ENCODE measurements at places on chromosomes 5 and 9.

GRCh38 chr9:136726118-136726517, 13.7 kb downstream of the DIPK1B start:
- no peak for DNase-seq

DNA sequence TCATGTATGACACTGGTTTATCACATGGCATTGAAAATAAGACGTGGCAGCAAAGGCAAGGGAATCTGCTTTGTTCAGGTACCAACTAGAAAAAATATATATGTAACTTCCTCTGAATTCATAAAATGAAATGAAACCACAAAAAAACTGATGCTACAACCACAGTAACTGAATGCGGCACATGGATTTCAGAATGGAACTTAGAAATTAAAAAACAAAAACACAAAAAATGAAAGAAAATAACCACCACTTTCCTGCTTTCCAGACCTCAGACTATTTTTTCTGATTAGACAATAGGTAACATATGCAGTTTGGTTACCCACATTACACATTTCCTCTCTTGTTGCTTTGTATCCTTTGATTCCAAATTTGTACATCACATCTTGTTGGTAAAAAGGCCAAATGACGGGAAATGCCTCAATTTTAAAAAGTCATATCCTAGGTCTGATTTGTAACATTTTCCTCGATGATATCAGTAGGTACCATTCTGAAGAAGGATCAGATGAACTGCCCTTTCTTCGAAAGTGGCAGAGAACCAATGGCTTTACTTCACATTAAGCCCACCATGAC, 18.1 kb upstream of the PDCL start:
- DNase-seq: no peak

- DNase-seq: no peak
Observed at GRCh38 chr9:72843520-72844439, 109.1 kb downstream of the ALDH1A1 start.

- DNase-seq: no peak
Observed at GRCh38 chr5:173001229-173001841, 17.8 kb downstream of the ATP6V0E1 start.

DNA sequence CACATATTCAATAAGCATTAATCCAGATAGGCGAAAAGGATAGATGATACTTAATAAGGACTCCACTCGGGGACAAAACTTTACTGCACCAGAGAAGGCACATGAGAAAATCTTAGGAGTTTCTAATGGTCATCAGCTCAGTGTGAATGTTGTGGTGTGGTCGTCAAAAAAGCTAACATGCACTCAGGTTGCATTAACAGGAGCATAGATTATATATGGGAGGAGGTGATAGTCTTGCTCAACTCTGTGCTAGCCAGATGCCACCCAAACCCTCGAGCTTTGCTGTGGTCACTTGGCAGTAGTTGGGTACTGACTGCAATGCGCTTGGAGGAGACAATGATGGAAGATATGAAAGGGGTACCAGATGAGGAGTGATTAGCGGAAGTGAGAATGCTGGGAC, 8.6 kb upstream of the COL27A1 start:
- no peak for DNase-seq

DNA sequence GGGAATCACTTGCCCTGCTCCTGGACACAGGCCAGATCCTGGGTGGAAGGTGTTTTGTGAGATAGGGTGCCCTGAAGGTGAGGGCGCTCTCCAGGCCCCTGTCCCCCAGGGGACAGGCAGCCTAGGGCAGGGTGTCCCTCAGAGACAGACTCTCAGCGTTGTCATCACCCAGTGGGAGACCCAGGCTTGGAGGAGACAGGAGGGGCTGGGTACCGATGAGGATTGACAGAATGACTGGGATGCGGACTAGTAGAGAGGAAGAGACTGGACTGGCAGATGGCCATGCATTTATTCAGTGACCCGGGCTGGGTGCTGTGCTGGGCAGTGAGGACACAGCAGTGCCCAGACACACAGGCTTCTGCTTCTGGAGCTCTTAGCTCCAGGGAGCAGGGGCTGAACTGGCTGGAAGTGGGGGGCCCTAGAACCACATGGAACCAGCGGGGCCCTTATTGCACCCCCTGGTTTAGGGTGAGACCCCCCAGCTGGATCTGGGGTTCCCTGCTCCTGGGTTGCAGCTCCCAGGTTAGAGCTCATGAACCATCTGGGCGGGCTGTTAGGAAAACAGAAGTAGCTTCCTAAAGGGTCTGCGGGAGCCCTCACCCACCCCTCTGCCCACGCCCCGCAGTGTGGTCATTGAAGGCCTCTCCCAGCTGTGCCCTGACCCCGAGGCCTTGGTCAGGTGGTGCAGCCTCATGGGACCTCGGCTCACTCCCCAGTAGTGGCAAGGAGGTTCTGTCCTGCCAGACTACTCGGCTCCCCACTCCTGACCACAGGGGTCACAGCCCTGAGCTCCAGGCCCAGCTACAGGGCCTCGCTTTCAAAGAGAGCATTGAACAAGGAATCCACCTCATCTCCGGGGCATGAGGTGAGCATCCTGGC, 116.7 kb upstream of the LMX1B start:
- no peak for DNase-seq

GRCh38 chr9:83554278-83554677, 16.1 kb upstream of the FRMD3 start:
- no peak for DNase-seq

GRCh38 chr9:29999645-30000044, 2384.8 kb upstream of the ACO1 start:
- DNase-seq: no peak

GRCh38 chr5:54329731-54330709, 19.6 kb upstream of the ARL15 start:
- DNase-seq: no peak

DNA sequence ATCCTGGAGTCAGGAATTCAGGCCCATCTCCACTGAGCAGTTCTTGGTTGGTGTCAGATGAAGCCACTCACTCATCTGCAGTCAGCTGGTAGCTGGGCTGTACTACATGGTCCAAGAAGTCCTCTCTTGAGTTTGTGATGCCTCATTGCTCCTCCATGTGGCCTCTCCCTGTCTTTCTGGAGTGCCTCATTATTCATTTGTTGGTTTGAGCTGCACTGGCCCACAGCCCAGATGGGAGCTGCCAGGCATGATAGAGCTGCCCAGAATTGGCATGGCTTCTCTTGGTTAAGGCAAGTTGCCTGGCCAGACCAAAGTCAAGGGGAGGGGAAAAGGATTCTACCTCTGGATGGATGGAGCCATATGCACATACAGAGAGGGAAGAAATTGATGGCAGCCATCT, 8.0 kb downstream of the PTCD2 start:
- DNase-seq: peak; percentile 16

DNA sequence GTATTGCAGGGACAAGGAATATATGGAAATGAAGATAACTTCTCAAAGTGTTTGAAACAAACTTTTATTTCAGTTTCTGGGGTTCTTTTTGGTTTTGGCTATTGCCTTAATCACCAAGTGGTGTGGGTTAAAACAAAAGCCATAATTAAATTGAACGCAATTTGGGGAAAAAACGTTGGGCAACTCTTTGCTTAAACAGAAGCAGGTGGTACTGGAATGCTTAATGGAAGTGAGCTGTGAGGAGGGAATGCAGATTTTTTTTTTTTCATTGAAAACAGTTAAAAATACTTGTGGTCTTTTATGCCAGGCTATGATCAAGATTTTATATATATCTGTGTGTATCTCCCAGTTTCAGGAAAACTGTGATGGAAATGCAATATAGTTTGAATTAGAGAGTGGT, 195.7 kb upstream of the TUT7 start:
- no peak for DNase-seq

GRCh38 chr5:126438267-126438666, 15.1 kb downstream of the GRAMD2B start:
- DNase-seq: no peak

DNA sequence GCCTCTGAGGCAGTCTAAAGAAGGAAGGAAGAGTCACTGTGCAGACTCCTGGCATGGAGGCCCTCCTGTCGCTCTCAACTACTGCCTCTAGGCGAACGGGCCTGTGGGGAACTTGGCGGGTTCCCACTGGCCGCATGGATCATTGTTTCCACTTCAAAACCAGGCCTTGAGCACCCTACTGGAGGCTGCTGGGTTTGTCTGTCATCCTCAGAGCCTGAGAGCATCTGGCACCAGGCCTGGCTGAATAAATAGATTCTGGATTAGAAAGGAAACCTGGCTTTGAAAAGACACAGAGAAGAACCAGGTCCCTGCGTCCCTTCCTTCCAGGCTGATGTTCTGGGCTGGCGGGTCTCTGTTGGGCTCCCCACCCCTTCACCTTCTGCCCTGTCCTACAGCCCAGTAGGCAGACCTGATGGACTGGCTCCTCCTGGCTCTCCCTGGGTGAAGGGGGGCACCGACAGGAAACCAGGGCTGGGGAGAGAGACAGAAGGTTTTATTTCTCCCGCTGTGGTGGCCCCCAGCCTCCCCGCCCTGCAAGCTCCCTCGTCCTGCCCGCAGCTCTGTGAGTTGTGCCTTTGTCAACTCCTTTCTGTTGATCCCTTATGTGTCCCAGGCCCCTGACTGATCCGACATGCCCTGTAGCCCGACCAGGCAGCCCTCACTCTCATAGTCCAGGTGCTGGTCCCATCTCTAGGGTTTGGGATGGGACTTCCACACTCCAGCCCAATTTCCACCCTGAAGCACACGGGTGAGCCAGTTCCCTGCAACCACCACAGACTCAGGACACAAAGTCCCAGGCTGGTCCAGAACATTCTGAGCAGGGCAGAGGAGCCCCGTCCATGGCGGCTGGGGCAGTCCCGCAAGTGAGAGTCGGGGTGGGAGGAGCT, 50.1 kb downstream of the ADAMTS2 start:
- no peak for DNase-seq

DNA sequence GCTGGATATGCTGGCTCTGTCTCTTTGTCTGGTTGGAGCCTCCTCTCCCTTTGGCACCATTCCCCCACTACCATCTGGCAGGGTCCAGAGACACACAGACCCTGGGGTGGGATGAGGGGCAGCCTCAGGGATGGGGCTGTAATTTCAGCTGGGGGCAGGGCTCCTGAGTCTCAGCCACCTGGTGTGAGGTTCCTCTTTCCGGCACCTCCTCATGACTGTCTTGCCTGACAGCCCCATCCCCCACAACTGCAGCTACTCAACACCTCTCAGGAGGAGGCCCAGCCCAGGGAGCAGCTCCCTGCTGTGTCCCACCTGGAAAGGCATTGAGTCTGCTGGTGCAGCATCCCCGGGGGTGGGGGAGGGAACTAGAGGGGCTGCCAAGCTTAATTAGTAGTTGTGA, 11.7 kb upstream of the RPS14 start:
- DNase-seq: no peak

- DNase-seq: no peak
Observed at GRCh38 chr9:107612136-107612535, 122.6 kb upstream of the KLF4 start.

- DNase-seq: no peak
Observed at GRCh38 chr5:62082370-62082801, 223.6 kb upstream of the KIF2A start.

- no peak for DNase-seq
Observed at GRCh38 chr9:37919246-37919955, 15.5 kb upstream of the SLC25A51 start.

GRCh38 chr5:175696139-175696854, 38.4 kb downstream of the HRH2 start:
- DNase-seq: peak; percentile 25

DNA sequence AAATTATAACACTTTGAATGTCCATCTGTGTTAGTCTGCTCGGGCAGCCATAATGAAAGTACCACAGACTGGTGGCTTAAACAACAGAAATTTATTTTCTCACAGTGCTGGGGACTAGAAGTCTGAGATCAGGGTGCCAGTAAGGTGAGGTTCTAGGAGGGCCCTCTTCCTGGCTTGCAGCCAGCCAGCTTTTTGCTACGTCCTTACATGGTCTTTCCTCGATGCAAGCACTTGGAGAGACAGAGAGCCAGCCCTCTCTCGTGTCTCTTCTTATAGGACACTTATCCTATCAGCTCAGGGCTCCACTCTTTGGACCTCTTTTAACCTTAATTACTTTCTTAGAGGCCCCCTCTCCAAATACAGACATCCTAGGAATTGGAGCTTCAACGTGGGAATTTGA, 351.8 kb downstream of the SPOCK1 start:
- DNase-seq: no peak

DNA sequence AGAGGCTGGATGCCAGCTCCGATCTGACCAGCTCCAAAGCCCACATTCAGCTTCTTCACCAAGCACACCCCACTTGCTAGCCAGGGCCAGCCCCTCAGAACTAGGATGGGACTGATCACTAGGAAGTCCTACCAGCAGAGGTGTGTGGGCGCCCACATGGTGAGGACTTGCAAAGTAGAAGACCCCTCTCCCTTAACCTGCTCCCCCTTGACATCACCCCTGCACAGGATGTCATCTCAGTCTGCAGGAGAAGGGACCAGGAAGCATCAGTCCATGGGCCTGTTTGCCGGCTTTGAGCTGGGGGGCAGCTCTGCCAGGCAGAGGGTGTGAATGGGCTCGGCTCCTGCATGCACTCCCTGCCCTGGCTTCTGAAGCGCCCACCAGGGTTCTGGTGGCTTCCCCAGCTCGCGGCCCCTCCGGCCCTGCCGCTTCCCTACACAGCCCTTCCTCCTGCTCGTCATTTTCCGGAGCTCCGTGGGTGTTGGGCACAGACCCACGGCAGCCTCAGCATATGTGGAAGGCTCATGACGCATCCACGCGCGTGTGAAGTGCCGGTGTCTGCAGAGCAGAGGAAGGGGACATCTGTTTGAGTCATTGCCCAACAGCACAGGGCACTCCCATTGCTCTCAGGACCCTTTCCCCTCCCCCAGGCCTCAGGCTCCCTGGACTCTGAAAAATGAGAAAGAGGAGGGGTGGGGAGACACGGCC, 3.7 kb upstream of the FAM78A start:
- DNase-seq: no peak

DNA sequence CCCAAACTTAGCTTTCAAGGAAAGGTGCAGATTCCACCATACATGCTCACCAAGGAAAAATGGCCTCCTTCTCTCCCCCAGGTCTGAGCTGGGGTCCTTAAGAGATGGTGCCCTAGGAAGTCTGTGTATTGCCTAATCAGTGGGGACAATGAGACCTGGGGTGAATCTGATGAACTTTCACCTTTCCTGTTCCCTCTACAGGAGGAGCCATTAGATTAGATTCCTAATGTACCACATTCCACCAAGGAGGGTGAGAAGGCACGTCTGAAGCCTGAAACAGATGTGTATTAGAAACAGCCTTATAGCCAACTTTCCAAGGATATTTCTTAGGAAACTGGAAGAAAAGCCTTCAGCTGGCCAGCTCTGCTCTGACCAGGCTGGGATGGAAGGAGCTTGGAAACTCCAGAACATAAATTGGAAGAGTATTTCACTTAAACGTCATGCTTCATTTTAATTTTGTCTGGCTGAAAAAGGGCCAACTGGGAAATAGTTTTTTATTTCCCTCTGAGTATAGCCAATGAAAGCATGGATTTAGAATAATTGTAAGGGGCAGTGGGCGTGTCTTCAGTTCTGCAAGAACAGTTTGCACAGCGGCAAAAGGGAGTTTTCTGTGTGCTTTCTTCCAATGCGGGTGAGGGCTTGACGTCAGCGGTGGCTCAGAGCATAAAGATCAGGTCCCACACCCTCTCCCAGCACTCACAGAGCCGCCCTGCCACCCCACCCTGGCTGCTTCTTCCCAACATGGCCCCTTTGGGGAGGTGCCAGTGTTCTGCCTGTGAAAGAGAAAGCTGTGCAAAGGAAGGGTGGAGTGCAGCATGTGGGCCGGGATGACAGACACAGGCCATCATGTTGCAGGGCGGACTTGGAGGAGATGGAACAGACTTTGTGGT, 210.9 kb downstream of the ESM1 start:
- DNase-seq: no peak
